ENCODE measurements at places on chromosomes 16 and 17.
A peak's percentile ranks its signal among the peaks of the same experiment; 100 is the strongest.

DNA sequence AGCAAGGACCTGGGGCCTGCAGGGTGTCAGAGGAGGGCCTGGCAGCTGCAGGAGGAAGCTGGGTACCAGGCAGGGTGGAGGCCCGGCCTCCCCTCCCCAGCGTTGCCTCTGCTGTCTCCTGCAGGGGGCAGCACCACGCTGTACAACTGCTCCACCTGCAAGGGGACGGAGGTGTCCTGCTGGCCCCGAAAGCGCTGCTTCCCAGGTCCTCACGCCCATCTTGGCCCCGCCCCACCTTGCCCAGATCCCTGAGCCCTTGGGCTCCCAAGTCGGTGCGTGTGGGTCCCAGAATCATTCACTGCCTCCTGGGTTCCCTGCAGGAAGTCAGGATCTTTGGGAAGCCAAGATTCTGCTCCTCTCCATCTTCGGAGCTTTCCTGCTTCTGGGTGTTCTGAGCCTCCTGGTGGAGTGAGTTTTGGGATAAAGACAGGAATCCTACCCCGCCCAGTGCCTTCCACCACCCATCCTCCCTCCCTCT, 1.2 kb downstream of the TMEM95 start:
- DNase-seq = peak; percentile 74

DNA sequence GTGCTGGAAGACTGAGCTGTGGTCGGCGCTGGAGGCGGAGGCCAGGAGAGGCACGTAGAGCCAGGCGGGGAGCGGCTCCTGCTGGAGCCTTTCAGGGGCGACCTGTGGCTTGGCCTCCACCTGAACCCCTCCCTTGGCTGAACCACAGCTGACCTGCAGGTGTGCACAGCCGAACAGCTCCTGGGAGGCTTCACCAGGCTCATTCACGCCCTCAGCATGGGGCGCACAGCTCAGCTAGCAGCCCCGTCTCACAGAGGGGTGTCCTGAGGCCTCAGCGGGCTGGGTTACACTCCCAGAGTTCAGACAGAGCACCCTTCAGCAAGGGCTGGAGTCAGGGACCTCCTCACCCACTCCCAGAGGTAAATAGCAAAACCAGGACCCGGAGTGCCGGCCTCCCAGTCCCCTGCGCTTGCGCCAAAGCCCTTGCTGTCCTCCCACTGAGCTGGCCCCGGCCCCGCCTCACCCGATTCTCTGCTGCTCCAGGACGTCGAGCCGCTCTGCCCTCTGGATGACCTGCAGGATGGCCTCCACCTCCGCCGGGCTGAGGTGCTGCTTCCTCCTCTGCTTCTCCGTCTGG, 31.7 kb downstream of the RPH3AL start:
- no peak for DNase-seq

GRCh38 chr17:17455173-17455572, 21.6 kb upstream of the MED9 start:
- no peak for DNase-seq

- DNase-seq = no peak
Measured at GRCh38 chr16:57314161-57314785, 29.8 kb upstream of the PLLP start.

DNA sequence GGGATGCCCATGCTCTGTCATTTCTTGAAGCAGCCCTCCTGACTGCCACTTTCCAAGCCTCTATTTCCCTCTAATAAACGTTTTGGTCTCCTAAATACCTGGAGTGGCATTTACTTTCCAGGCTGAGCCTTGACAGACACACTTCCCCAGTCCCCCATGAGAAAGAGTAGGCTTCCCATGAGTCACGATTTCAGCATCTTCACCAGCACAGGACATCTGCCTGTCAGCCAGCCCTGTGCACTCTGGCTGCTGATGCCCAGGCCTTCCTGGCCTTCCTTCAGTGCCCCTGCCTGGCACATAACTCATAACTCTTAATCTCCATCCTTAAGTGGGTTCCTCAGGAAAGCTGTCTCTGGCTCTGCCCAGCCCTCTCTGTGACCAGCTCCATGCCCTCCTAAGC, 30.8 kb upstream of the GAS7 start:
- no peak for DNase-seq

GRCh38 chr16:49532873-49533272, 159.3 kb downstream of the C16orf78 start:
- DNase-seq = no peak

GRCh38 chr17:67377488-67378453, 690 bp downstream of the PITPNC1 start:
- peak; percentile 27 for DNase-seq

DNA sequence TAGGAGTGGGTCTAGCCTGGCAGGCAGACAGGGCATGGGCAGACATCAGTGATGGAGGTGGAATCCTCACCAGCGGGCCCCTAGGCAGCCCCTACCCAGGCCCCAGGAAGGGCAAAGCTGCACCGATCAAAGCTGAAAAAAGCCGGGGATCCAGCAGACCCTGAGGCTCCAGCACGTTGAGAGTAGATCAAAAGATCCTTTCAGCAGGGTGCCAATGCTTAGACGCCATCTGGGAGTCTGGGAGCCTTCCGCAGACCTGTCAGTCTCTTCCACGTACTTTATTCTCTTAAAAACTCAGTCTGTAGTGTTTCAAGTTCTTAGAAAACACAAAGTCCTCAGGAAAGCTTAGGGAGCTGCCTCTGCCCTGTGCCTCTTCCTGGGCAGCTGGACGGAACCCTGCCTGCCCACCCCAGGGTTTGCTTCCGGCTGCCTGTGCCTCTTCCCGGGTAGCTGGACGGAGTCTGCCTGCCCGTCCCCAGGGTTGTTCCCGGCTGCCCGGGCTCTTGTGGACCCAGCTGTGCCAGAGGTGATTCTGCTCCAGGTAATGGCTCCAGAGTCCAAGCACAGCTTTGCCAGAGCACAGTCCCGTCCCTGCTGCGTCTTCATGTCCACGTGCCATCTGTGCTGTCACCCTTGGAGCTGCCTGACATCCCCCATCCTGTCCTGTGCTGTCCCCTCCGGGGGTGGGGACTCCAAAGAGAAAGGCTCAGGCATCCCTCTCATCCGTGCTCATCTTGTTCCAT, 50.8 kb upstream of the PVALEF start:
- no peak for DNase-seq

GRCh38 chr17:17700251-17700969, 19.2 kb downstream of the RAI1 start:
- DNase-seq = no peak

GRCh38 chr17:51813140-51813783, 345.3 kb downstream of the CA10 start:
- DNase-seq = no peak

DNA sequence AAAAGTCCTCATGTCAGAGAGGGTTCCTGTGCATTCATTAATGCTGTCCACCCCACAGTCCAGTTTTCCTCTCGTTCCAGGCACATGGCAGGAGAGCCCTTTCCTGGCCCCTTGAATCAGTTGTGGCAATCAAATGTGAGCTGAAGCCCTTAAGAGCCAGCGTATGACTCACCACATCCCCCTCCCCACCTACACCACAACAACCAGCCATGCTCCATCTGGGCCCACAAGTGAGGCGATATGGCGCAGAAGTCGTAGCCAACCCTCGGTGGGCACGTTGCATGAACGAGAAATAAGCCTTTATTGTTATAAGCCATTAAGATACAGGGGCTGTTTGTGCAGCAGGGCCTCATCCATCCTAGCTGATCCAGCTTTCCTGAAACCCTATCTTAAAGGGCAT, 28.2 kb downstream of the GRIN2A start:
- DNase-seq = no peak

DNA sequence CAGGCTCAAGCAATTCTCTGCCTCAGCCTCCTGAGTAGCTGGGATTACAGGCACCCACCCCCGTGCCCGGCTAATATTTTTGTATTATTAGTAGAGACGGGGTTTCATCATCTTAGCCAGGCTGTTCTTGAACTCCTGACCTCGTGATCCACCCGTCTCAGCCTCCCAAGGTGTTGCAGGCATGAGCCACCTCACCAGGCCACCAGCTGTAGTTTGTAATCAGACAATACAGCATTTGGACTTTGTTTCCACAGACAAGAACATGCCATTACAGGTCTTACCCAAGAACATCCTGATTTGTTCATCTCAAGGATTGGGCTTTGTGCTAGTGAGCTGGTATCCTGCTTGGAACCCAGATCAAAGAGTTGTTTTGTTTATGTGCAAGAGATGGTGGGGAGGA, 30.1 kb downstream of the C17orf100 start:
- no peak for DNase-seq

GRCh38 chr17:78725448-78726021, 56.5 kb downstream of the CYTH1 start:
- no peak for DNase-seq

DNA sequence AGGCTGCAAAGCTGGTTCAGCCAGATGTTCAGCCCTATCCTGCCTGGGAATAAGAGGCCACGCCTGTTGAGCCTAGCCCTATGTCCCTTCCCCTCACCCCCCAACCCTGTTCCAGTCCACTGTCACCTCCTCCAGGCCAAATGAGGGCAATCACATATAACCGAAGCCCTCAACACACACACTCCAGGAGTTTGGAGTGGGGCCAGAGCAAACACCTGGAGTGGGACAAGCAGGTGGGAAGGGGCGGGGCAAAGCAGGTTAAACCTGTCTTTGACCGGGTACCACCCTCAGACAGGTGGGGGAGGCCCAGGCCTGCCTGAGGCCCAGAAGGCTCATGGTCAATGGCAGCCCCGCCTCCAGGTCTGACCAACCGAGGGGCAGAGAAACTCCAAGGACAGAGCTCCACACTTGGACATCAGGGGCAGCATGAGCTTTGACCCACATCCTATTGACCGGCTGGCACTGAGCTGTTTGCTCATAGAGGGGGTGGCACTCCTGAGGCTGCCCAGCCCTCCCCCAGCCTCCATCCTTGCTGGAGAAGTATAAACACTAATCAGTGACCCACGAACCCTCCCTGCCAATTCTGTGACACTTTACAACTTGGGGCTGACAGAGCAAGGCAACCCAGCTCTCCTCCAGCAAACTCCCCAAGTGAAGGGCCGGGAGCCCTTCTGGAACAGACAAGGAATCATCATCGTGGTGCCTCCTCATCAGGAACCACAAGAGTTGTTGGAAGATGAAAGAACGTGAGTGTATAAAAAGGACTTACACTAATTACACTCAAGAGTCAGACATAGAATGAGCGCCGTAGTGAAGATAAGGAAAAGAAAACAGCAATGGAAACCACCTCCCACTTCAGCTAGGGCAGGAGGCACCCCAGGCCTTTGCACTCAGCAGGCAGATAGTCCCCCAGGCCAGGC, 1.5 kb downstream of the ESRP2 start:
- DNase-seq = no peak

- no peak for DNase-seq
Measured at GRCh38 chr17:62714016-62714777, 86.7 kb downstream of the MRC2 start.

GRCh38 chr16:25013751-25014499, 1.2 kb downstream of the ARHGAP17 start:
- DNase-seq = no peak

DNA sequence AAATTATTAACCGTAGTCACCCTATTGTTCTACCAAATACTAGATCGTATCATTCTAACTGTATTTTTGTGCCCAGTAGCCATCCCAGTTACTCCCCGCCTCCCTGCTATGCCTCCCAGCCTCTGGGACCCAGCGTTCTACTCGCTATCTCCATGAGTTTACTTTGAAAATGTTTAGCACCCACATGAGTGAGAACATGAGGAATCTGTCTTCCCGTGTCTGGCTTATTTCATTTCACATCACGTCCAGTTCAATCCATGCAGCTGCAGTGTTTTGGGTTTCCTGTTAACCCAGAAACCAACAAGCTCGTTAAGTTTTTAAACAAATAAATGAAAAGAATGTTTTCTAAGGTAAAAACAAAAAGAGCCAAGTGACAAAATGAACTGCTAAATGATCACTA, 82.1 kb downstream of the VPS53 start:
- no peak for DNase-seq

GRCh38 chr16:24111724-24112302, 144.3 kb upstream of the CACNG3 start:
- no peak for DNase-seq

- DNase-seq = no peak
Measured at GRCh38 chr16:55126456-55126855, 195.8 kb downstream of the IRX5 start.

DNA sequence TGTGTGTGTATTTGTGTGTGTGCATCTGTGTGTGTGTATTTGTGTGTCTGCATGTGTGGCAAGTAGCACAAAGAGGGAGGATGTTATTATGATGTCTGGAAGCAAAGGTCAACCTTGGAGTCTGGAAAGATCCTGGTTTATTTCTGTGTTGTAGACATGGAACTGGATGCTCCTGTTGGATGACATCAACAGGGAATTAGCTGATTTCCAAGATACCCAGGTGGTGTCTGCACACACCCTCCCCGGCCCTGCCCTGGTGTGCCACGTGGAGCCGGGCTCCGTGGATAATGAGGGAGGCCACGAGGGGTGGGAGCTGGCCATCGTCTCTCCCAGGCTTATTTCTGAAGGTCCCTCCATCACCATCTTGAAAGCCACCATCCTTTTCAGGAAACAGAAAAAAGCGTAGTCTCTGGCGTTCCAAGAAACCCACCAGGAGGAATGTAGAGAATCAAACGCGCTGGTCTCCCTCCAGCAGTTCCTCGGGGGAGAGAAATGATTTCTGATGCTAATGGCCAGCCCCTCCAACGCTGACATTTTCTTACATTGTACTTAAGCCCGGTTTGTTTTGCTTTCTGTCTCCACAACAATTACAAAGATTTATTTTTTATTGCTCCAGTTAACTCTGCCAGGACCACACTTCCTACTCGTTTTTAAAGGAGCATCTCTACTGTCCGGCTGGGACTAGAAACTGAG, 93.3 kb downstream of the FOXL1 start:
- no peak for DNase-seq

DNA sequence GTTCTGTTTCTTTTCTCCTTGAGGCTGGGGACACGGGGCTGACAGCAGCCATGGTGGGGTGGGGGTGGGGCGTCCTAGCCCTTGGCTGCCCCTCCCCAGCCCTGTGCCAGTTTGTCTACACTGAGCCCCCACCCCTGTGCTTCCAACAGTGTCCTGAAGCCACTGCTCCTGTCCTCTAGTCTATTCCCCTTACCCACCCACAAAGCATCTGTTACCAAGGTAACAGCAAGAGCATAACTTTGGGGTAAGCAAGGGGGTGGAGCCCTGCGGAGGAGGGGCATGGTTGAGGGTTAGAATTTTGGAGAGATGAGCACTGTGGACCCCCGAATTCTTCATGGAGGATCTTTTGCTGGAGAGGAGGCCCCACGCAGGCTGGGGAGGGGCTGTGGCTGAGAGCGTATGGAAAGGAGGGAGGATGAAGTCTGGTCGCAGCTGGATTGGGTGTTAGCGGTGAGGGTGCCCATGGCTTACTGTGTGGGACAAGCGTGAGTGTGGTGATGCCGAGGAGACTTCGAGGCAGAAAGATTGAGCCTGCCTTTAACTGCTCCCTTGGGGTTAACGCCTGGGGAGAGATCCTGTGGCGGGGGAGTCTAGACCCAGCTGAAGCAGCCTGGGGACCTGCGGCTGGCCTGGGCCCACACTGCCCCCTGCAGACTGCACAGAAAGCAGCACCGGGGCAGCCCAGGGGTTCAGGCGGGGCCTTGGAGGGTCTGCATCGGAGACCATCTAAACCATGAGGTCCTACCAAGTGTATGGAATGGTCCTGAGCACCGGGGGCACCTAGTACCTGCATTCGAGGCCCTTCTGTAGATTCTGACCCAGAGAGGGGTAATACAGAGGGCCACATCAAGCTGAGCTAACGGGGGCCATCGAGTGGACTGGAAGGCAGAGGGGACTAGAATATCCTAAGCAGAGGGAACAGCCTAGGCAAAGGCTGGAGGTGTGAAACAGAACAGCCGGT, 6.1 kb upstream of the STAC2 start:
- DNase-seq = no peak
